Fibroblast of skin of left quadriceps (primary cell): ENCODE measurements at places on chromosomes 7 and 10.
A peak's percentile ranks its signal among the peaks of the same experiment; 100 is the strongest.

GRCh38 chr10:123381224-123381623 is 227.0 kb downstream of the BUB3 start:
- DNase-seq = no peak

GRCh38 chr10:127157506-127158200 is 38.7 kb downstream of the INSYN2A start:
- peak; percentile 42 for DNase-seq

GRCh38 chr10:35320341-35320740 is 16.0 kb upstream of the CCNY start:
- no peak for DNase-seq

DNA sequence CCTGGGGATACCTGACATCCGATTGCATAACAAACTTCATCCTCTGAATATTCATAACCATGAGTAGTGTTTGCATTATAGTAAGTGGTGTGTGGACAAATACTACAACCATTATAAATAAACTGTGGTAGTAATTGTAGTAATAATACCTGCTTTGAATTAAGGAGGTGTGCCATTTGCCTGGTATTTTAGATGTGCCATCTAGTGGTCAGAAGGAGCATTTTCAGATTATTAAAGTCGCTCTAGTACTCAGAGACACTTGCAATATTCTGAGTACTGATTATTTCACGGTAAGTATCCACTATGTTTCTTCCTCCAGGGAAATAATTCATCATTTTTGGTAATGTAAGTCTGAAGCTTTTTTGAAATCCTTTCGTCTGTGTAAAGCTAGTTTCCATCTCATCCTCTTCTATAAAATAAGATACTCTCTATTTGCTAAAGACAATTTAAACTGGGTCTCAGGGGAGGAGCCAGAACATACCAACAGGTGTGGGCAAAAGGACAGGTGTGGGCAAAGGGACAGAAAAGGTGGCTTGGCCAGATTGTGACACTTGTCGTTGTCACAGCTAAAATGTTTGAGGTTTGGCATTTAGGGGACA is 115.3 kb upstream of the WDR11 start:
- DNase-seq = peak; percentile 0

DNA sequence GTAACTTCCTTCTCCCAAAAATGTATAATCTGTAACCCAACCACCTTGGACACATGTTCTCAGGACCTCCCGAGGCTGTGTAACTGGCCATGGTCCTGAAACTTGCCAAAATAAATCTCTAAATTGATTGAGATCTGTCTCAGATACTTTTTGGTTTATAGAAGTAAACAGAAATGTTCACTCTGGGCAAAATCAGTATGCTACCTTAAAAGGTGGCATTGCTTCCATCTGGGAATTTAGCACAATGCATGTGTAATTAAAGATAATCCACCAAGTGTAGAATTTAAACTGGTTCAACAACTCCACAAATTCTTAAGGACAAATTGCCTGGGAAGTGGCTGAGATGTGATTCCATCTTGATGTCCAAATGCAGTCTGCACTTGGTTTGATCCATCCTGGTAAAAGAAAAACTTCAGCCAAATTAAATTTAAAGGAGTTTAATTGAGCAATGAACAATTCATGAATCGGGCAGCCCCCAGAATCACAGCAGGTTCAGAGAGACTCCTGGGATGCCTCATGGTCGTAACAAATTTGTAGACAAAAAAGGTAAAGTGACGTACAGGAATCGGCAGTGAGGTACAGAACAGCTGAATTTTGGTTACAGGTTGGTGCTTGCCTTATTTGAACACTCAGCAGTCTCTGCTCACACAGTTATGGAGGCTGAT is 102.6 kb upstream of the PFKP start:
- no peak for DNase-seq

DNA sequence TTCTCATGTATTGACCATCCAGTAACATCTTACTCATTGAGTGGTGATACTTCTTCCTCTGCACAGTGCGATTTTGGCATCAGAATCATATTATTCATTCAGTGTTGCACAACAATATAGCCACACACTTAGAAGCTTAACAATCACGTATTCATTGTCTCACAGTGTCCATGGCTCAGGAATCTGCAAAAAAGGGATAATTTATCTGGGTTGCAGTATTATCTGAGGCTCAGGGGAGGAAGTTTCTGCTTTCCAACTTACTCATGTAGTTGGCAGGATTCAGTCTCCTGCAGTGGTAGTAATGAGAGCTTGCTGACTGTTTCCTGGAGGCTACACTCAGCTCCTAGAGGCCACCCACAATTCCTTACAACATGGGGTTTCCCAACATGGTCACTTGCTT is 803.6 kb downstream of the SORCS1 start:
- peak; percentile 90 for DNase-seq

- DNase-seq = no peak
Observed at GRCh38 chr7:48637382-48637781, 287.0 kb upstream of the CDC14C start.

- DNase-seq = no peak
Observed at GRCh38 chr7:104240401-104240800, 32.6 kb upstream of the ORC5 start.

DNA sequence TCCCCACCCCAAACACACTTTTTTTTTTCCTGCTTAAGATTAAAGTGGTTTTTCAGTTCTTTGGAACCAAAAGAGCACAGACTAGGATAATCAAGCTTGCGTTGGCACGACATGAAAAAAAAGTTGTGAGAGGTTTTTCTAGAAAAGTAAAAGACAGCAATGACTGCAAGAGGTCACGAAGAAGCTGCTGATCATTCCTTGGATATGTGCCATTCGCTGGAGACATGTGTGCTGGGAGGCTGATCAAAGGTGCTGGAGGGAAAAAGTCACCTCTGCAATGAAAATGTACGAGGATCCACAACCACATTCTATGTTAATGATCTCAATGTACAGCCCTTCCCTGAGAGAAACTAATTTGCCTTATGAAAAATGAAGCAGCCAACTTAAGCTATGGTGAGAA is 5.4 kb downstream of the AKR1B1 start:
- DNase-seq = no peak

GRCh38 chr7:42221304-42221703 is 15.7 kb downstream of the GLI3 start:
- DNase-seq = no peak

- no peak for DNase-seq
Observed at GRCh38 chr7:44161371-44161770, 20.2 kb upstream of the MYL7 start.

GRCh38 chr10:32961343-32961894 is 3.4 kb upstream of the ITGB1 start:
- DNase-seq = no peak

DNA sequence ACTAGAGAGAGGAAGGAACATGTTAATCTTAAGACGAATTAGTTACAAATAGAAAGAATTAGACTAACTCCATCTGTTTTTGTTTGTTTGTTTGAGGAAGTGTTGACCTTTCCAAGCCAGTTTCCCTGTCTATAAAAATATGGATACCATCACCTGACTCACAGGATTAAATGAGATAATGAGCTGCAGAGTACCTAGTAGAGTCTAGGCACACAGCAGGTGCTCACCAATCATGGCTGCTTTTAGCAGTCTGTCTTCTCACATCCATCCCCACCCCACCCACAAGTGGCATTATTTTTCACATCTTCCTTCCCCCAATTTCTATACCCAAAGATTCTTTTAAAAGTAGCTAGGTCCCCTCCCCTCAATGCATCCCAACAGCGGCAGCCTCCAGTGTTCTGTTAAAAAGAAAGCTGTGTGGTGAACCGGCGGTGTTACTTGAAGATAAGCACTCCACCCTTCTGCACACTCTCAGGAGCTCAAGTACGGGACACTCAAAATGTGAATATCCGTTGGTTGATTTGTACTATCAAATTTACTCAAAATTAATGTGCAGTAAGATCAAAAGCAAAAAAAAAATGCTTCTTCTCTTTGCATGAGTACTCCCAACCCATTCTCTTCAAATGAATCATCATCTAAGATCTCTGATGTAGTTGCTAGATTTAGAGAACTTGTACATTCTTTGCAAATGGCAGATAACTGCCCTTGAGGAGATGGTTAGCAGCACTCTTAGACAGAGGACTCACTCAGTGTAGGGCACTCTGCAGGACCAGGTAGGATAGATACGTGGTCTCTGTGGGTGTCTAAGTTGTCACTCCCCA is 145.4 kb upstream of the ASAH2 start:
- DNase-seq = no peak

GRCh38 chr7:49294611-49295010 is 370.3 kb downstream of the CDC14C start:
- DNase-seq = no peak

- DNase-seq = no peak
Observed at GRCh38 chr10:121713486-121713885, 115.2 kb upstream of the FGFR2 start.

DNA sequence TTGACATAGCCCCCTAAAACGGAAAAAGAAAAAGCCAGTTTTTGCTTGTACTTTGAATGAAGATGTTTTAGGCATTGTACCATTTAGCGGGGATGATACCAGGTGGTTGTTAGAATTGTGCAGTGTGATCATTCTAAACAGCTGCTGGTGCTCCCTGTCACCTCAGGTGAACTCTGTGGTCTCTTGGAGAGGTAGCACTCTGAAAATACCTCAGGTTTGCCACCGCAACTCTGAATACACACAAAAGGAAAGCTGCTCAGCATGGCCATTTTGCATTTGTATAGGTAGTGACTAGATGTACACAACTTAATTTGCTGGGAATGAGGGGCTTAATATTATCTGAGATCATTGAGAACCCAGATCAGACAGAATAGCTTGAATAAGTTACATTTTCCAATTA is 52.6 kb downstream of the PLEKHA8 start:
- DNase-seq = no peak

DNA sequence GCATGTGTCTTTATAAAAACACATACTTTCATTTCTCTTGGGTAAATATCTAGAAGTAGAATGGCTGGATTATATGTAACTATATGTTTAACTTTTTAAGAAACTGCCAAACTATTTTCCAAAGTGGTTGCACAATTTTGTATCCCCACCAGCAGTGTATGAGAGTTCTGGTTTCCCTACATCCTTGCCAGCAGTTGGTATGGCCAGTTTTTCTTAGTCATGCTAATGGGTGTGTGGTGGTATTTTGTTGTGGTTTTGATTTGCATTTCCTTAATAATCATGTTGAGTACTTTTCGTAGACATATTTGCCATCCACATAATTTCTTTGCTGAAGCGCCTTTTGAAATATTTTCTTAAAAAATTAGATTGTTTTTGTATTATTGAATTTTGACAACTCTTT is 60.3 kb downstream of the NEUROG3 start:
- no peak for DNase-seq
